Stimulated activated naive CD4-positive, alpha-beta T cell treated with Interleukin-2 at 50 U/mL for 16 hours (primary cell): ENCODE measurements at places on chromosomes 3 and 15.

DNA sequence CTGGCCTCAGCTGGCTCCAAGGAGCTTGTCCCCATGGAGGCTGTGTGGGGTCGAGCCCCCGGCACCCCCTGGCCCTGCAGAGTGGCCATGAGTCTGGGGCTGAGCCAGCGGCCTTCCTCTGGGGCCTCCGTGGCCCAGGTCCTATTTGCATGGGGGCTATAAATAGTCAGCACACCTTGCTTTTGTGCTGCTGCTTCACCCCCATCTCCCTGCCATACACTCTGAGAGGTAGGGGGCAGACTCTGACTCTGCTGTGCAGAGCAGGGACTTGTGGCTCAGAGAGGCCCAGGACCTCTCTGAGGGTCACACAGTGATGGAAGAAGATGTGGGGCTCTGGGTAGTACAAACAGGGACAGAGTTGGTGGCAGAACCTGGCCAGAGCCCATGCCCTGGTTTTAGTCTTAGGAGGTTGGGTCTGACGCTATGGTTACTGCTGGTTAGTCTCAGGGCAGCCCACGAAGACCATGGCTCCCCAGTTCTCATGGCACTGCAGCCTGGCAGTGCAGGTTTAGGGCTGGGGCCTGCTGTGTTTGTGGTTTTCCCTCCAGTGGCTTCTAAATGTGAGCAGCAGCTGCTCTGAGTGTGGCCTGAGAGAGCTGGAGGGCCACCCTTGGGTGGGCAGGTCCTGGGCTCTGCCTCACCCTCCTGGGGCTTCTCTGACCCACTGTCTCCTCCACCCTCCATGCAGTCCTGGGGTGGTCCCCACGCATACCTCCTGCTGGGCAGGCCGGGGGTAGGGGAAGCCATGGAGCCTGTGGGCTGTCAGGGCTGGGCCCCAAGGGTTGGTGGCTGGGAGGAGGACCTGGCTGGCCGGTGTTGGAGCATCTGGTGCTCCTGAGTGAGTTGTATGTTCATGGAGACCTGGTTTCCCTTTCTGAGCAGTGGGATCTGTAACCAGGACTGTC, 13.6 kb downstream of the PRKCD start:
- DNase-seq = no peak

- no peak for DNase-seq
Measured at GRCh38 chr3:60582288-60582687, 669.0 kb downstream of the FHIT start.

DNA sequence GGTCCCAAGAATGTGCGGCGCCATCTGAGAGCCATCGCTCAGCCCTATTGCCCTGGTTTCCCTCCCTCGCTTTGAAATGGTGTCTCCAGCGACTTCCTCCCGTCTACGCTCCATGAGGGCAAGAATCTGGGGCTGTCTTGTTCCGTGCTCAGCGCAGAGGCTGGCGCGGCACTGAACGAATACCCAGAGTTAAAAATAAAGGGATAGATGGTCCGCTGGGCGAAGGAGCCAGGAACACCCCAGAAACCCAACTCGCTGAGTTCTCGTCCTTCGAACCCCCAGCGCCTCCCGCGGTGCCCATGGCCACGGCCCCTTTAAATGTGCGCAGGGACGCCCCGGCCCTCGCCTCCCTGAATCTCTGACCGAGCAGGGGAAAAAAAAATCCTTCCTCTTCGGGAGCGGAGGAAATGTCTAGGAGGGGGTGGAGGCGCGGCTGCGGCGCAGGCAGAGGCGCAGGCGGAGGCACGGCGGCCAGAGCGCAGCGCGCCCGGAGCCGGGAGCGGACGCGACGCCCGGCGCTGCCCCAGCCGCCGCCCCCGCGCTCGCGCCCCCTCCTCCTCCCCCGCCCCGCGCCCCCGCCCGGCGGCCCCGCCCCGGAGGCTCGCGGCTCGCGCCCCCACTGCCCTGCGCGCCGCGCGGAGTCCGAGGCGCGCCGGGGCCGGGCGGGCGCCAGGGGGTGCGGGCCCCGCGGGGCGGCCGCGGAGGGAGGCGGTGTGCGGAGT, 8.5 kb upstream of the FGD5 start:
- DNase-seq = no peak

DNA sequence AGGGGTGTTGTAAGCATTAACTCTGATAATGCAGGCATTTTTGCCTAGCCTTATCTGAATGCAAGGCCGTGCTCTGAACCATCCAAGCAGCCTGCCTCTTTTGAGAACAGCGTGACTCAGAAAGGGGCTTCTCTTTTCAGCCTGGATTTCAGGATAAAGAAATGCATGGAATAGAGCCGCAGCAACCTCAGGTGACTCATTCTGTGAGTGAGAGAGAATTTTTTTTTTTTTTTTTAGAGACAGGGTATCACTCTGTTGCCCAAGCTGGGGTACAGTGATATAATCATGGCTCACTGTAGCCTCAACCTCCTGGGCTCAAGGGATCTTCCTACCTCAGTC, 20.6 kb upstream of the PDE8A start:
- no peak for DNase-seq

- DNase-seq = no peak
Measured at GRCh38 chr15:100394736-100395440, 53.1 kb upstream of the ADAMTS17 start.

DNA sequence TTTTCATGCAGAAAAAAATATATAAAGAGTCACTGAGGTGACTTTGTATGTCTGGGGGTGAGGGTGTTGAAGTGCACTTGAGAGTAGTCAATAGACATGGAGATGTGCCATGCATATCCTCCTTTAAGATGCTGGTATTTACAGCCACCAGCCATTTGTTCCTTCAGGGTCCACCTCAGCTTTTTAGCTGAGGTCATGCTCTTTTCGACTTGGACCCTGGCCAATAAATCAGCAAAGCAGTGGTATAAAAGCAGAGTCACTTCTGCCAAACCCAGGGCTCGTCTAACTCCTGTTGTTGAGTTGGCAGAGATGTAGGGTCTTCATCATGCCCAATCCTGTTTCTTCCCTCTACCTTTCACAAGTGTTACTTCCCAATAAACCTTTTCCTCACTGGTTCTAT, 75.1 kb upstream of the OSTN start:
- DNase-seq = no peak

DNA sequence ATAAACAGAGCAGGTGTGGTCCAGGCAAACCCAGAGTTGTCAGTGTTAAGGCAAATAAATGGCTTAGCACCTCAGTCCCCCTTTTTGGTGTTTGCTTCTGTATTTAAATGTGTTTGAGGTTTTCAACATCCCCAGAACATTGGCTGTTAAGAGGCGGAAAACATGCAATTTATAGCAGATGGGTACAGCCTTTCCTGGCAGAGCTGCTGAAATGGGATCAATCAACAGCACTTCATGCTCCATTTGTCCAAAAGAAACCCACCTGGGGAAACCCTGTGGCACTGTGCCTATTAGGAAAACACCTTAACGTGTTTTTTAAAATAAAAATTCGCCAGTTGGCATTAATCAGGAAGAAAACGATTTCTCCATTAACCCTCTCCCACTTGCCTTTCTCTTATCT, 135.4 kb downstream of the MCTP2 start:
- DNase-seq = no peak

DNA sequence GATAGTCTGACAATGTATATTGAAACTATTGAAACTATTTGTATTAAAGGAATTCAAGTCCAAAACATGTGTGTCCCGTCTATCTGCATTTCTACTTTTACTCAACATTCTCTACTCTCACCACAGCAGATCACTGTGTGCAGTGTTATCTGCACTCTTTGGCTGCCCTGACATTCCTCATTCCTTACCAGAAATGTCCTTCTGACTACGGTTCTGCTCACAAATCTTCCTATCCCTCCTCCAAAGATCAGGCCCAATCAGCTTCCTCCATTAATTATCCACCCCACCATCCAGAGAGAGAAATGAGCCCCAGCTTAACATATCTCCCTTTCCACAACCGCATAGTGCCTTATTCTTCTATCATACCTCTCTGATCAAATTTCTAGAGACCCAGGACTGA, 94.7 kb downstream of the TBL1XR1 start:
- no peak for DNase-seq

DNA sequence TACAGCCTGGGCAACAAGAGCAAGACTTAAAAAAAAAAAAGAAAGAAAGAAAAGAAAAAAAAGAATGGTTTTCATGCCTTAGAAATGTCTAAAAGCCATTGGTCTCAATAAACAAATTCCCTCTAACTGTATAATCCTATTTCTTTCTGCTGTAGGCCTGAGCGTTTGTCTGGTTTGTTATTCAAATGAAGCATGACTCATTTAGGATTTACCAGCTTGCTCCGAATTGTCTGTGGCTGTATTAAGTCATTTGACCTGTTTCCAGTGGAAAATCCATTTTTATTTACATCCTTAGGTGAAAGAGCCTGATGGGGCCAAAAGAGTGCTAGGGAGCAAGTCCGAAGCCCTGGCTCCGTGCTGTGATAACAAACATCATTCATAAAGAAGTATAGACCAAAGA, 73.8 kb downstream of the BDH1 start:
- DNase-seq = no peak

DNA sequence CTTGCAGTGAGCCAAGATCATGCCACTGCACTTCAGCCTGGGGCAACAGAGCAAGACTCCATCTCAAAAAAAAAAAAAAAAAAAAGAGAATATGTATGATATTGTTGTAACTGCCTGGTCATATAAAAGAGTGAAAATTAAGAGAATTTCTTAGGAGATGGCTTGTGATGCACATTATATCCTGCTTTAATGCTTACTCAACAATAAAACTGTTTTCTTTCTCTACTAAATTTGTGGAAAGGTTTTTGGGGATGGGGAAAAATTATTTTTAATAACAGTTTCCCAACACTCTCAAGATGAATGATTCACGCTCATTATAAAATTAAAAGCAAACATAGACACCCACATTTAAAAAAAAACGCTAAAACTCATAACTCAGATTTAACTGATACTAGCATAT, 1163.0 kb downstream of the SI start:
- DNase-seq = no peak

- no peak for DNase-seq
Measured at GRCh38 chr3:150421256-150421655, 13.2 kb downstream of the TSC22D2 start.

DNA sequence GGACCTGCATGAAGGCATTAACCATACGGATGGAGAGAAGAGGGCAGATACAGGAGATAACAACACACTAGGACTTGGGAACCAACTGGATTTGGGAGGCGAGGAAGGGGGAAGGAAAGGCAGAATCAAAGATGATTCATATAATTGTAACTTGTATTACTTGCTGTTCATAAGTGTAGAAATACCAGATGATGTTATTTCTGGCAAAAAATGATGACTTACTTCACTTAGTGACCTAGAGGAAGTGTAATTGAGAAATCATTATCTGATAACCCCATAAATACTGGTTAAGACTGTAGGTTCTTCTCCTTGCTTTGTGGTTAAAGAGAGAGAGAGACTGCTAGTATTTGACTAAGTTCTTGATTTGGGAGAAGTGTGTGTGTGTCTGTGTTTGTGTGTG, 50.5 kb upstream of the GK5 start:
- DNase-seq = no peak

DNA sequence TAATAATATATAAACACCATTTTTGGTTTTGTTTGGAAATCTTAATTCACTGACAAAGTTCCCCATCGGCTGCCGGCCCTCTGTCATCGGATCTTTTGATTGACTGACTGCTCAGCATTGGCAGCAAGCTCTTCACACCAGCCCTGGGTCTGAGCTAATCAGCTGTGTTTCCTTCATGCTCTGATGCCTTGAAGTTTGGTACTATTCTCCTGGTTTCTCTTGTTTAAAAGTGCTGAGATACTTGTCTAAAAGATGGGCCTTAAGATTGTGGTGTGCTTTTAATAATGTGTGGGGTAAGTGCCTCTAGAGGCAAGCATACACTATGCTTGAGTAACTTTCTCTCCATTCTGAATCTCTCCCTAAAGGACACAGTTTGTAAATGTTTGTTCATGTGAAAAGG, 415.5 kb upstream of the TPRG1 start:
- no peak for DNase-seq

DNA sequence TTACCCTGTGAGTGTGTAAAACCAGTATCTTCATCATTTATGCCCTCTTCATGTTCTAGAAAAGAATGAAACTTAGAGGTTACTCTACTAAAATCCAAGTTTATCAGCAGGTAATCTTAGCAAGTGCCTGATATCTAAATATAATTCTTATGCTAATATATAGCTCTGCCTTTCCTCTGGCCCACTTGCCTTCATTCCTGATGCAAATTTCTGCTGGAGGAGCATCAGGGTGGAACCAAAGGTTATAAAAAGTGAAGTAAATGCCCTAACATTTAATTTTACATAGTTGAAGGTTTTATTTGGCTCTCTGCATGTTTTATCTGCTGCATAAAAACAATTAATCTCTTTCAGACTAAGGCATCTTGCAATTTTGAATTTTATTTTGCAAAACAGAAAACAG, 936.2 kb downstream of the ROBO2 start:
- no peak for DNase-seq

GRCh38 chr3:166889241-166889640, 490.9 kb downstream of the ZBBX start:
- no peak for DNase-seq

DNA sequence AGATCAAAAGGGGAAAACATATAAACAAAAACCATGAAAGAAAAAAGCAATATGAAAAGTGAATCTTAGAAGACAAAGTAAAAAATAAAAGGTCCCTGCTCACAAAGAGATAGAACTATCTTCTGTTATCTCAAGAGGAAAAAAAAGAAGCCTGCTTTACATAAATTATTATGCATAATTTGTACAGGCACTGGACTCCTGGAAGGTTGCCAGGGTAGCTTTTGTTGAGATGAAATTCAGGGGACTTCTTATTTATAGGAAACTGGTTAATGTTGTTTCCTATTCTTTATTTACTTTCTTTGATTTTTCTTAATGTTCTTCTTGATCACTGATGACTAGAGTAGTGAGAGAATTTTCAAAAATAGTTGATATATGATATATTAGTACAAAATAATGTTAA, 66.9 kb downstream of the PPM1L start:
- no peak for DNase-seq

GRCh38 chr3:156174229-156174847, 54.0 kb downstream of the KCNAB1 start:
- DNase-seq = no peak

DNA sequence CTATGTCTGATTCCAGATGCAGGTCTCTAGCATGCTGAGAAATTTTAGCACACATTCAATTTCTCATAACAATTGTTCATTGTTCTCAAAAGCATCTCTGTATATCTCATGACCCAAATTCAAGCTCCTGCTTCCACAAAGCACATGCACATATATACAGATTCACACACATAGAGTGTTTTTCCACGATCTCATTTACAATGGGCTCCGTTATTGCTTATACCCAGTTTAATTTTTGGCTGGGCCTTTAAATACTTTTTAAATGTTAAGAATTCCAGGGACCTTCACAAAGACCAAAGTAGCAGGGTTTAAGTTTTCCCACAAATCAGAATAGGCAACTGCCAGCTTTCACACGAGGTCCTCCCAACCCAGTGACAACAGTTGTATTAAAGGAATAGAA, 333.5 kb upstream of the SEMA6D start:
- no peak for DNase-seq
